Lung microvascular endothelial cell (primary cell): ENCODE measurements at places on chromosomes 3 and 15. TPM values are rescaled to one million over a fixed set of nuclear protein-coding genes. Genes with fewer than 3 reads are reported as not detected.

- DNase-seq = no peak
Measured at GRCh38 chr3:15102256-15102655, 3.3 kb upstream of the RBSN start.

GRCh38 chr15:96345560-96346399, 15.3 kb downstream of the NR2F2 start:
- DNase-seq = peak; percentile 86

GRCh38 chr15:81511138-81511537, 137.1 kb upstream of the TMC3 start:
- peak; percentile 58 for DNase-seq

DNA sequence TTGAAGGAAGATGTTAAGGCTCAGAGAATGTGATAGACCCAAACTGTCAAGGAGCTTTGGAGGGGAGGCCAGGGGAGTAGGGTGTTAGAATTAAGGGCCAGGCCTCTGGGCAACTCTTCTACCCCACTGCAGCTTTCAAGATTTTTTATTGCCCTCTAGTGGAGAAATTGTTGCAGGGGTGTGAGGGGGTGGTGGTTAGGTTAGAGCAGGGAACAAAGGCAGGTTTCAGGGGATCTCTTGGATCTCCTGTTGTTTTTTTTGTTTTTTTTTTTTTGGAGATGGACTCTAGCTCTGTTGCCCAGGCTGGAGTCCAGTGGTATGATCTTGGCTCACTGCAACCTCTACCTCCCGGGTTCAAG, 1.4 kb upstream of the SEC13 start:
- peak; percentile 18 for DNase-seq

DNA sequence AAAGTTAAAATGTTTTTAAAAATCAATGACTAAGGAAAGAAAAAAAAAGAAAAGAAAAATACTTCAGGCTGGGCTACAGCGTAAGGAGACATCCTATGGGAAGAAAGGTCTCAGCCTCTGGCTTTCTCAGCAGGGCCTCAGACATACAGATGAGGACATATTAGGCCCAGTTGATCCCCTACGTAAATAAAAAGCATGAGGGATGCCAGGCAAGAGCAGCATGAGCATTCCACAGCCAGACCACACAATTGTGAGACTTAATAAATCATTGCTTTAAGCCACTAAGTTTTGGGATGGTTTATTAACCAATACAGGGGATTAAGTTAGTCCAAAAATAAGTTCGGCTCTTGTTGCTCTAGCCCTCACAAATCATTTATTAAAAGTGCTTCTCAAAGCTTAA, 394.1 kb upstream of the NECTIN3 start:
- no peak for DNase-seq

DNA sequence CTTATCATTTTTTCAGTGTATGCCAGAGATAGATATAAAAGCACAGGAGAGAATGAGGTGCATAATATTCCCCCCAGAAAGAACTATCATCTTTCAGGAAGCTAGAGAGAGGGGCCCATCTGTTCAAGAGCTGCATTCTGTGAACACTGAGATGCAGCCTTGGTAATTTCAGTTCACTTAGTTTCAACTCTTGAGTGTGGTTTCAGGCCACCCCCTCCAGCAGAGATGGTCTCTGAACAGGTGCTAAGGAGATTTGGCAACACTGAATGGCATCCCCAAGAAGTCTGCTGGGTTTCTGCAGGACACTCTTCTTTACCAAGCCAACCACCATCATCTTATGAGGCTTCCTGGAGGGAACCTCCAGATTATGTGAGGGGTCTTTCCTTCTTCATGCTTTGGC, 30.4 kb upstream of the LIMD1 start:
- no peak for DNase-seq

ACTRT3 gene
- 0.99 and 2.0 TPM in 2 replicates for total RNA-seq

RBP2 gene
- not detected in 2 replicates for total RNA-seq

SLC28A2 gene
- total RNA-seq = not detected in 2 replicates
